ENCODE measurements at places on chromosomes 5 and 9. TPM values are rescaled to one million over a fixed set of nuclear protein-coding genes. Genes with fewer than 3 reads are reported as not detected.

The MARCHF3 gene
- 17.0 TPM for total RNA-seq

- DNase-seq = no peak
Observed at GRCh38 chr9:110015759-110016158, 192.2 kb downstream of the C9orf152 start.

DNA sequence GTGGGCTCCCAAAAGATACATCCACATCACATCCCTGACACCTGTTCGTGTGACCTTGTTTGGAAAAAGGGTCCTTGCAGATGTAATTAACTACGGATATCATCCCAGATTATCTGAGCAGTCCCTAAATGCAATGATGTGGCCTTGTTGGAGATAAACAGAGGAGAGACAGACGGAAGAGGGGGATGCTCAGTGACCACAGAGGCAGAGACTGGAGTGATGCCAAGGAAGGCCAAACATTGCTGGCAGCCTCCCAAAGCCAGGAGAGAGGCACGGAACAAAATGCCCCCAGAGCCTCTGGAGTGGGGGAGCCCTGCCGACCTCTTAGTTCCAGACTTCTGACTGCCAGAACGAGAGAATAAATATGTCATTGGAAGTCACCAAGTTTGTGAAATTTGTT, 15.0 kb upstream of the VAV2 start:
- no peak for DNase-seq

The MELK gene
- total RNA-seq = 3.5 TPM

DNA sequence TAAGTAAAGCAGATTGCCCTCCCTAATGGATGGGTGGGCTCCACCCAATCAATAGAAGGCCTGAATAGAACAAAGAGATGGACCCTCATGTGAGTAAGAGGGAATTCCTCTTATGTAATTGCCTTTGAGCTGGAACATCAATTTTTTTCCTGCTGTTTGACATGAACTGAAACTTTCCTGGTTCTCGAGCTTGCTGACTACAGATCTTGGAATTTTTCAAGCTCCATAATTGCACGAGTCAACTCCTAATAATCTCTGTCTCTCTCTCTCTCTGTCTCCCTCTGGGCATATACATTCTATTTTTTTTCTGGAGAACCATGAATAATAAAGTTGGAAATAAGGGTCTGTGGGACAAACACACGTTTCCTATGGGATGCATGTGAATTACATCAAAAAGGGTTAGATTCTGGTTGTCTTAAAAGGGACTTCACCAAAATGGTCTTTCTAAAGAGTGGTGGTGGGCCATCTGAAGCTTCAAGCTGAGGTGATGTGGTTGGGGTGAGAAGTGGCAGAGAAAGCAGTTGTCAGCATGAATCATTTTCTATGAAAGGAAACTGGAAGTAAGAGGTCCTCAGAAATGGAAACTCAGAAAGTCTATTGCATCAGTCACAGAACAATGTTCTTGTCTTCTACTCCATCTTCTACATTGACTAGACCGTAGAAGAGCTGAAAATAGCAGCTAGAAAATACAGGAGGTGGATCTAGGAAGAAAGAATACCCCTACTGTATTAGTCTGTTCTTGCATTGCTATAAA, 47.0 kb upstream of the HOMER1 start:
- DNase-seq = no peak

GRCh38 chr9:114930056-114930812, at the start of gene TNFSF8:
TSS of gene TNFSF8 (minus strand) at chr9:114930591. CDS start at chr9:114930303, 288 bp downstream.
- peak; percentile 46 for DNase-seq

DNA sequence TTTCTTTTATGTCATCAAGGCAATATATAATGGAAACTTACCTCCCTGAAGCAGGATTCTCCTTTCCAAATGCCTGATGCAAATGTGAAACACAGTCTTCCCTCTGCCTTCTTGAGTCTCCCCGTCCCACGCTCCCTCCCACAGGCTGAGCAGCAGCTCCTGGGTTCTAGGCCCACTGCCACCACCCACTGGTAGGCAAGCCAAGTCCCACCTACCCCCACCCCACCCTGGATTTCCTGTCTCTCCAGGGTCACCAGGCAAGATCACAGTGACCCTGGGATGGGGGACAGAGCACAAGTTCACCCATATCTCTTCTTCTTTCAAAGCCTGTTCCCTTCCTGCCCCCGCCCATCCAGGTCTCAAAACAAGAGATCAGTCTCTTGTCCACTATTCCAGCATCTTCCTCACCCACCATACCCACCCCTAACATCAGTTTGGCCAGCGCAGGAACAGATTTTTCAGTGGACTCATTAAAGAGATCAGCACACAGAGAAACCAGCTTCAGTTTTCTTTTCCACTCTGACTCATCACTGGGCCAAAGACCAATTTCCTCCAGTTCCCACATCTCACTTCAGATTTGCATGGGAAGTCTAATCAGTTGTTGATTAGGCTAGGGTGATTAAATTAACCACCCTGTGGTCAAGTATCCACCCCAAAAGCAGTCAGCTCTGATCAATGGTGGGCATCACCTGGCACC, 151.5 kb downstream of the ACTL7B start:
- DNase-seq = no peak

- no peak for DNase-seq
Observed at GRCh38 chr9:121681404-121681803, 30.0 kb downstream of the DAB2IP start.

GRCh38 chr5:87899208-87899661, 369.4 kb downstream of the TMEM161B start:
- DNase-seq = no peak

- DNase-seq = no peak
Observed at GRCh38 chr9:18421391-18421790, 52.6 kb upstream of the ADAMTSL1 start.

Measured in lung (tissue), 17 donors.